EL (cell line): ENCODE measurements at places on chromosomes 12 and 14.

GRCh38 chr14:103890821-103891666, 37.2 kb upstream of the TDRD9 start:
- no peak for DNase-seq

- no peak for DNase-seq
Measured at GRCh38 chr14:105851716-105852377, 325.5 kb downstream of the TMEM121 start.

DNA sequence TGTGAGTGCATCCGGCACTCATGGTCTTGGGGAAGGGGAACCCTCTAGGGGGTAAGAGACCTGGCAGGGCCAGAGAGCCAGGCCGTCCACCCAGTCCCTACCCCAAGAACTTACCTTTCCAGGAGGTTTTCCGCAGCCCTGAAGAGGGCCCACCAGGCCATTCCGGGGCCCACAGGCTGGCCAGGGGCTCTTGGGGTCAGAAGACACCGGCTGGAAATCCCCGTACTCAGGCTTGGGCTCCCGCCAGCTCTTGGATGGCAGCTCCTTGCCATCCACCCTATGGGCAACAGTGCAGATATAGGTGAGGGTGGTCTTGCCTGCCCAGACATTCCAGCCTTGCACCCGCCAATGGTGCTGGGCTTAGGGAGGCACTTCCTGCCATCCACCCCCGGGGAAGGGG, 34.6 kb downstream of the NCKAP5L start:
- DNase-seq, result no peak

DNA sequence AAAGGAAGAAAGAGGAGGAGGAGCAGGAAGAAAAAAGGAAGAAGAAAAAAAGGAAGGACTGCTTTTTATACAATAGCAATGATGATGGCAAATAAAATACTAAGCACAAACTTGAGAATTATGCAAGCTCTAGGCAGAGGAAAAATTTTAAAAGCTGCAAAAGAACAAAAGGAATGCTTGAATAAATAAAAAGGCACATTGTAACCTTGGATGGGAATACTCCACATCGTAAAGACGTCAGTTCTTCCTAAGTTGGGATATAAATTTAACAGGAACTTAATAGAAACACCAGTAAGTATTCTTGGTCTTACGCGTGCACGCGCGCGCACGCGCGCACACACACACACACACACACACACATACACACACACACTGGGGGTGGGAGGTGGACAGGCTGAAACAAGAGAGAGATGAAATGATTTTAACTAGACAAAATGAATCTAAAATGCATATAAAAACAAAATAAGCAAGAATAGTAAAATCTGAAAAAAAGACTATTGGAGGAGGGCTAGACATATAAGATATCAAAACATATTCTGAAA, 43.0 kb downstream of the SERPINA3 start:
- DNase-seq, result peak; percentile 14

DNA sequence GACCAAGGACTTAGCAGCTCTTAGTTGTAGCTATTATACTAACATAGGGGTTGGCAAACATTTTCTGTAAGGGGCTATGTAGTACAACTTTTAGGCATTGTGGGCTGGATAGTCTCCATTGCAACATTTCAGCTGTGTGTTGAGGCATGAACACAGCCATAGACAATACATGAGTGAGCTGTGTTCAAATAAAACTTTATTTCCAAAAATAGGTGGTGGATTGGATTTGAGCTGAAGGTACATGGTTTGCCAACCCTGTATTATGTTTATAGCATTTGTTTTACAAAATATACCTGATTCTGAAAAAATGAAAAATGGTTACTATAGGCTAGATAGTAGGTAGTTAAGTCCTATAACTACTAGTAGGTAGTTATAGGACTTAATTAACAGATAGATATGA, 40.5 kb downstream of the ETNK1 start:
- DNase-seq, result no peak

- DNase-seq, result peak; percentile 7
Measured at GRCh38 chr14:44700184-44700583, 193.1 kb upstream of the FSCB start.

- DNase-seq, result no peak
Measured at GRCh38 chr14:92288994-92289660, 33.8 kb upstream of the SLC24A4 start.

- no peak for DNase-seq
Measured at GRCh38 chr12:103336940-103337339, 158.8 kb downstream of the C12orf42 start.

GRCh38 chr12:7555752-7556151, 52.2 kb upstream of the CD163 start:
- DNase-seq, result peak; percentile 62

DNA sequence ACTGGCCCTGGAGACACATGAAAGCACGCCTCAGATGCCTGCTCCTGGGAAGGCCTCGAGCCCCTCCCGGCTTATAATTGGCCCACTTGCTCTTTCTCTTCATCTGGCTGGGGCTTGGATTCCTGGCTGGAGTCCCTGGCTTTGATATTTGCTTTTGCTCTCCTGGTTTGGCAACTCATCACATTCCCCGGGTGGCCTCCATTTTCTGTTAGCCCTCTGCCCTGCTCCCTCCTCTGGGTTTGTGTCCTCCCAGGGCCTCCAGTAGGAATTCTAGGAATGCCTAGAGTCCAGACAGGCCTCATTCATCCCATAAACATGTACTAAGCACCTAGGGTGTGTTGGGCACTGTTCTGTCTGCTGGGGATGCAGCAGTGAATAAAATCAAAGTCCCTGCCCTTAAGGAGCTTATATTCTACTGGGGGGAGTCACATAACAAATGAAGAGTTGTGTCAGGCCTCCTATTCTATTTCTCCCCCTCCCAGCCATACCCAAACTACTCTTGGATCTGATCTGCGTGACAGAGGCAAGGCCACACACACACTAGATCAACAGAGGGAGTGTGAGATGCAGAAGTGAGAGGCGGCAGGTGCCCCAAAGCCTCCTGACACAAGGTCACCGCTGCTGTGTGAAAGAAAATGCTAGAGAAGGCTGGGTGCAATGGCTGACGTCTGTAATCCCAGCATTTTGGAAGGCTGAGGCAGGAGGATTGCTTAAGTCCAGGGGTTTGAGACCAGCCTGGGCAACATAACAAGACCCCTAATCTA, 21.3 kb upstream of the TSPAN9 start:
- peak; percentile 30 for DNase-seq

DNA sequence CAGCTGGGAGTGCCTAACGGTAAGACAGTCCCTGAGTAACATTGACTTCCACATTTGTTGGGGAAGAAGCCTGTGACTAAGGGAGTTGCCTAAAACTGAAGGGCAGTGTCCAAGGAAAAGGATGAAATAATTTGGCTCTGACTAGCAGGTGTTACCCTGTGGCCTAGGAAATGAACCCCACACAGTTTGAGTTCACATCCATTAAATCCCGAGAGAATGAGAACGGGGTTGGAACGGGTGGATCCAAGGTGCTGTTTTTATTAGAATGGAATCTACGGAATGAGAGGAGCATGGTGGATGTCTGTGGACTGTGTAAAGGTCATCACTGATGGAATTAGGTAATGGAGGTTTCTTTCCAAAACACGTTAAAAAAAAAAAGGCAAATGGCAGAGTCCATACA, 324.0 kb downstream of the MED13L start:
- DNase-seq, result no peak

GRCh38 chr14:54202288-54202687, 194.5 kb upstream of the CDKN3 start:
- no peak for DNase-seq

- DNase-seq, result no peak
Measured at GRCh38 chr12:52346593-52346992, 20.7 kb downstream of the KRT85 start.

GRCh38 chr12:62670986-62671720, 204.5 kb downstream of the MON2 start:
- DNase-seq, result no peak

DNA sequence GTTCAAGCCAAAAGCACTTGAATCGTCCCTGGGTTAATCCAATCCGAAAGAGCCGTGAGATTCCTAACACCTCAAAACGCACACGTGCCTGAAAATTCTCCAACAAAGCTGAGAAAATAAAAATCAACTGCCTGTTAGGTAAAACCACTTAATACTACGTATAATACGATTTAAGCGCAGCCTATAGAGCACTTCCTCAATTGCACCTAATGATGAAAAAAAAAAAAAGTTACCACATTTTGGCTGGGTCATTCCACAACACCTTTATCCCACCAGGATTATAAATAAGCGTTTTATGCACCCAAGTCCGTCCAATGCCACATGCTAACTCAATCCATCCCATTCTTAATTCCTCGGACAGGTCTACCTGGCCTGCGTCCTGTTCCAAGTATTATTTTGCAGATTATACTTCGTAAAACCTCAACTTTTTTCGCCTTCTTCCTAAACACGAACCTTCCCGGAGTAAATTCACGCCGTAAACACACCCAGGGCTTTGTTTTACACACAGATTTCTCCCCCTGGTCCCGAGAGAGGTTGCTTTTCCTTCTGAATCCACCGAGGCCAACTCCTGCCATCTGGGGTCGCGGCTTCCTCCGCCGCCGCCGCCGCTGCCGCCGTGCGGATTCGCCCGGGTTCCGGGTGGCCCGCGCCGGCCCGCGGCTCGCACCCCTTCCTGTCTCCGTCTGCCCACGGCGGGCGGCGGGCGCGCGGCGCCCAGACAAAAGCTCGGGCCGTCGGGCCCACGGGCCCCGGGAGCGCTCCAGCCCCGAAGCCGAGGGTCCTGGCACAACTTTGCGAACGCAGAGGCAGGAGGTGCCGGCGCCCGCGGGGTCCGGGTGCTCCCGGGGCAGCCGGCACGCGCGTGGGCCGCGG, 66.2 kb downstream of the RNF34 start:
- DNase-seq, result peak; percentile 37

DNA sequence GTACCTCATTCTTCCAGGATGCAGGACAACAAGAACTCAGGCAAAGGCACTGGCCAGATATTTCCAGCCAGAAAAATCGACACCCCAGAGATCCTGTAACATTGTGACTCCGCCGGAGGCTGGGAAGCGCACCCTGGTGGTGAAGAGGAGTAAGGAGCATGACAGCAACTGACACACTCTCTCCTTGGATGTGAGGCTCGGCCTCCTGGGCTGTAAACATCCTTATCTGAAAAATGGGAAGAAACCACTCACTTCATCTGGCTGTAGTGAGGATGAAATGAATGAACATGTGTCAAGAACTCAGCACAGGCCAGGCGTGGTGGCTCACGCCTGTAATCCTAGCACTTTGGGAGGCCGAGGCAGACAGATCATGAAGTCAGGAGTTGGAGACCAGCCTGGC, 27.5 kb downstream of the TCHP start:
- peak; percentile 51 for DNase-seq

GRCh38 chr14:65261425-65261920, 151.1 kb upstream of the FUT8 start:
- no peak for DNase-seq

GRCh38 chr12:89920866-89921265, 212.2 kb upstream of the ATP2B1 start:
- no peak for DNase-seq

GRCh38 chr12:96223411-96224218, 29.4 kb downstream of the ELK3 start:
- no peak for DNase-seq

DNA sequence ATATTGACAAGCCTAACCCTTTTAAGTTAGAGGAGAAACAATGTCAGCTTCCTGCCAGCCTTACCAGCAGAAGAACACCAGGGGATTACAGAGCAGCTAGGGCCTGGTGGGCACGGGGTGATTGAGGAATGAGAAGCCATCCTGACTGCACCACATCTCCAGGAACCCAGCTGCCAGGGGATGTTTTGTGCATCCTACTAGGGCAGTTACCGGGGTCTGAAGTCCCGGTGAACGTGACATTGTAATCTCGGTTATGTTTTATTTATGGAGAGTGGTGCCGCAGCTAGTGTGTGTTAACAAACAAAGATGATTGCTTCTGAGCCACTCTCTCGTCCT, 115.9 kb downstream of the BCL11B start:
- DNase-seq, result no peak

DNA sequence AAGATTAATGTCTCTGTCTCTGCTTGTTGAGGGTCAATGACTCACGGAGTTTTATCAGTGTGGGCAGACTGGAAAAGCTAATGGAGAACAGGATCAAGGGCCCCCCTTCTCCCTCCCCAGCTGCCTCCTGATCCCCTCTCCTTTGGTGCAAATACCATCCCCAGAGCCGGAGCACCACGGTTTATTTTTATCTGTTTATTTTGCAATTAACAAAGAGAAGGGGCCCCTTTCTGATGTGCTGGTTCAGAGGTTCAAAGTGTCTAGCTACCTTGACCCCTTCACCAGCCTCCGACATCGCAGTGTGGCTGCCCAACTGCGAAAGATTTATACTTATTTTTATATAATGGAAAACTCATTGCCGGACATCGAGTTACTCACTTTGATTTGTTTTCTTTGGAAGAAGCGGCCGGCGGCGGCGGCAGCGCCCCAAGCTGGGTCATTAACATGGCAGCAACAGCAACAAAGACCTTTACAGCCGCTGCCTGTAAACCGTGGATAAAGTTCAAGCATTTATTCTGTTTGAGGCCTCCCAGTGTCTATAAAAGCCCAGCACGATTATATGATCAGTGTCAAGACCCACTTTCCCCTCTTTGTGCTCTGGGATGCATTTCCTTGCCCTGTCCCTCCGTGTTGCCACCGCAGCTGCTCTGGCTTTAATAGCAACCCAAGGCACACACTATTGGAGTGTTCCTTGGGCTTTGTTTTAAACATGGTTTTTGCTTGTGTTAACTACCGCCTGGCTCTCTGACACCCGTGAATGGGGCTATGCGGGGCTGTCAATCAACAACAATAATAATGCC, 47.4 kb upstream of the PARP11 start:
- DNase-seq, result no peak
